Calu3 (cell line): ENCODE measurements at places on chromosomes 12 and 14. TPM values are rescaled to one million over a fixed set of nuclear protein-coding genes. Genes with fewer than 3 reads are reported as not detected.

KRT2 gene
- total RNA-seq = not detected in 2 replicates

SELPLG gene
- total RNA-seq = 0.54 and 0.76 TPM in 2 replicates

IL31 gene
- total RNA-seq = not detected in 2 replicates

GDF3 gene
- not detected in 2 replicates for total RNA-seq

MSRB3 gene
- total RNA-seq = 1.4 and 1.5 TPM in 2 replicates

PLEKHD1 gene
- total RNA-seq = 0.56 and 0.73 TPM in 2 replicates

ACOT4 gene
- total RNA-seq = 1.1 and 1.6 TPM in 2 replicates
